ENCODE measurements at places on chromosomes 1 and 21.

DNA sequence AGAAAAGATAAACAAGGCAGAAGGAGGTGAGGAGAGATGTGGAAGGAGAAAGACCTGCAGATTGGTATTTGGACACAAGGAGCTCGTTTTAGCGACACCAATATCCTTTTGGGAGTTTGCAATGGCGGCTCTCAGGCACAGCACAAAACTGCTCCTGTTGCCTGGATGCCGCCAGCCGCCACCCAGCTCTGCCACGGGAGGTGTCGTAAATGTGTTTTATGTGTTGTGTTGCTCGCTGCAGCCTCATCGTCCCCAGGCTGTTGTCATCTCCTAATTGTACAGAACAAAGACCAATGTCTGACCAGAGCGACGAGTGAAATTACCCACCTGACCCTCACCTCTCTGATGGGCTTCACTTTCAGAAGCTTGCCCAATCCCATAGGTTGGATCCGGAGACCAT is 96.6 kb upstream of the ZNF281 start:
- H3K27me3 ChIP-seq, result peaks cover 3% of the 10 kb centered on the region
- H3K27ac ChIP-seq, result no peak overlapping the region
- H3K4me1 ChIP-seq, result peaks cover 9% of the 10 kb centered on the region

GRCh38 chr1:212611000-212611948 is 2.7 kb downstream of the ATF3 start:
- no peak overlapping the region for H3K27ac ChIP-seq
- no peaks in the 10 kb centered on the region for H3K36me3 ChIP-seq
- H3K4me3 ChIP-seq, result peak overlapping the region; percentile 84
- peaks cover 14% of the 10 kb centered on the region for H3K27me3 ChIP-seq
- DNase-seq, result no peak
- peaks cover 17% of the 10 kb centered on the region for H3K4me1 ChIP-seq

GRCh38 chr1:50959913-50960844 is at the start of gene FAF1:
FAF1 (minus strand) TSS chr1:50960267; CDS start chr1:50959811, 456 bp downstream.
- H3K27me3 ChIP-seq, result no peaks in the 10 kb centered on the region
- H3K36me3 ChIP-seq, result peaks cover 5% of the 10 kb centered on the region
- H3K4me3 ChIP-seq, result peak within 1 kb of the TSS; percentile 97

DNA sequence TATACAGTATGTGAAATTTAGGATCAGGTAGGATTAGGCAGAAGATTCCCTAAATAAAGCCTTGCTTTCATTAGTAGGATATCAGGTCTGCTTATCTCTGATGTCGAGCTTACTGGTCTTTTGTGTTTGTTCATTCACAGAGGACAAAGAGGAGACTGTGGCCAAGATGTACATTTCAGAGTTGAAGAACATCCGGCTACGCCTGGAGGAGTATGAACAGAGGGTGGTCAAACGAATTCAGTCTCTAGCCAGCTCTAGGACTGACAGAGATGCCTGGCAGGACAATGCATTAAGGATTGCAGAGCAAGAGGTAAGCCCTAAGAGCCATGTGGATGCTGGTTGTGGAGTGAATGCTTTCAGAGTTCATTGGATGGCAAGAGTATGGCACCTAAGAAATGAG is 106.2 kb downstream of the MACF1 start:
- H3K4me1 ChIP-seq, result no peaks in the 10 kb centered on the region
- H3K27ac ChIP-seq, result no peak overlapping the region
- peaks cover 25% of the 10 kb centered on the region for H3K36me3 ChIP-seq
- DNase-seq, result no peak
- no peaks in the 10 kb centered on the region for H3K27me3 ChIP-seq
- H3K4me3 ChIP-seq, result no peak overlapping the region

DNA sequence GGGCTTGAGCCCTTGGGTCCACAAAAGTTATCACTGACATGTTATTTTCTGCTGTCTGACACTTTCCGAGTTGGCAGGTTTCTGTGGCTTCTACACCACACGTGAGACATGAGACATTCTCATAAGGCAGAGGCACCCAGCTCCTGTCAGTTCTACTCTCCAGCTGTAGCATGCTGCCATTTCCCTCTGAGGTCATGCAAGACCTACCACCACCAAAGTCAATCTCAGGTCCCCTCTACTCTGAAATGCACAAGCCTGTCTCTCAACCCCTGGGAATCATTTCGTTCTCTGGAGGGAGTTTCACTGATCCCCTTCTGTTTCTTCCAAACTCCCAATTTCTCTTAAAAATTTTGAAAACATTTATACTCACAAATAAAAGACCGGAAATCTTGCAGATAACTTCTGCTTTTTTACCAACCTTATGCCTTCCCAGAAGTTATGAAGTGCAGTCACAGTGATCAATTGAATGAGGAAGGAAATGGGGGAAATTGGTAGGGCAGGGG is 39.5 kb upstream of the CR2 start:
- H3K4me3 ChIP-seq, result no peak overlapping the region
- H3K27ac ChIP-seq, result no peak overlapping the region
- DNase-seq, result no peak
- H3K27me3 ChIP-seq, result no peaks in the 10 kb centered on the region
- H3K4me1 ChIP-seq, result no peaks in the 10 kb centered on the region

DNA sequence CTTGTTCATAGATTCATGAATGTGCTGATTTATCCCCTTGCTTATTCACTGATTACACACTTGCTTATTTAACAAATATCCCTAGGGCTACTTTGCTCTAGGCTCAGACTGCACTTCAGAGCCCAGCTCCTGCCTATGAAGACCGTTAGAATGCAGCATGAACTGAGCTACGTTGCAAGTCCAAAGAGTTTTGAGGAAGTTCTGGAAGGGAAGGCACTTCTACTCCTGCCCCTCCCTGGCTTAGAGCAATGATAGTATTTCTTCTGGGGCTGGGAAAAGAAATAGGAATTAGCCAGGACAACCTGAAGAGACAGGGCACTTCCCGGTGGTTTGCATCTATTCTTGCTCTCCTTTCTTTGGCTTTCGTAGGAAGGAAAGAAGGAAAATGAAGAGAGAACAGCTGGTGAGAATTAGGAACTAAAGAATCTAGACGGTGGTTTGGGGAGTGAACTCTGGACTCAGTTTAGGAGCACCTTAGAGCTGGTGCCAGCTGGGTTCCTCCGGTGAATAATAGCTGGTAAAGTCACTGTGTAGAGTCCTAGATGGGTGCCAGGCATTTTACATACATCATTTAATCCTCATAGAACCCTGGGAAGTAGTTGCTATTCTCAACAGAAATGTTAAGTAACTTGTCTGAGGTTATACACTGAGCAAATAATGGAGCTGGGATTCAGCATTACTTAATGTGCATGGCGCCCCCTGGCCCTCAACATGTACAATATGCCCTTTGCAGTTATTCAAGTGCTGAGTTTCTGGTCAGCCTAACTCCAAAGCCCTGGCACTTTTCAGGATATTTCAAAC is 65.9 kb downstream of the NDUFS5 start:
- DNase-seq, result no peak
- no peak overlapping the region for H3K4me3 ChIP-seq
- H3K4me1 ChIP-seq, result 0 out of 2 replicates have a peak, but pooled peaks cover 2% of the 10 kb centered on the region
- no peak overlapping the region for H3K27ac ChIP-seq
- H3K36me3 ChIP-seq, result no peaks in the 10 kb centered on the region
- H3K27me3 ChIP-seq, result no peaks in the 10 kb centered on the region

- DNase-seq, result no peak
- no peaks in the 10 kb centered on the region for H3K27me3 ChIP-seq
- no peaks in the 10 kb centered on the region for H3K4me1 ChIP-seq
- H3K27ac ChIP-seq, result no peak overlapping the region
- no peaks in the 10 kb centered on the region for H3K36me3 ChIP-seq
Measured at GRCh38 chr1:226653311-226653921, 85.7 kb downstream of the ITPKB start.

GRCh38 chr1:151478140-151478812 is 19.0 kb upstream of the POGZ start:
- no peak overlapping the region for H3K4me3 ChIP-seq
- H3K4me1 ChIP-seq, result peaks cover 4% of the 10 kb centered on the region
- no peak overlapping the region for H3K27ac ChIP-seq
- no peak for DNase-seq

All from Panc1 (cell line).